ENCODE measurements at places on chromosomes 4 and X.

DNA sequence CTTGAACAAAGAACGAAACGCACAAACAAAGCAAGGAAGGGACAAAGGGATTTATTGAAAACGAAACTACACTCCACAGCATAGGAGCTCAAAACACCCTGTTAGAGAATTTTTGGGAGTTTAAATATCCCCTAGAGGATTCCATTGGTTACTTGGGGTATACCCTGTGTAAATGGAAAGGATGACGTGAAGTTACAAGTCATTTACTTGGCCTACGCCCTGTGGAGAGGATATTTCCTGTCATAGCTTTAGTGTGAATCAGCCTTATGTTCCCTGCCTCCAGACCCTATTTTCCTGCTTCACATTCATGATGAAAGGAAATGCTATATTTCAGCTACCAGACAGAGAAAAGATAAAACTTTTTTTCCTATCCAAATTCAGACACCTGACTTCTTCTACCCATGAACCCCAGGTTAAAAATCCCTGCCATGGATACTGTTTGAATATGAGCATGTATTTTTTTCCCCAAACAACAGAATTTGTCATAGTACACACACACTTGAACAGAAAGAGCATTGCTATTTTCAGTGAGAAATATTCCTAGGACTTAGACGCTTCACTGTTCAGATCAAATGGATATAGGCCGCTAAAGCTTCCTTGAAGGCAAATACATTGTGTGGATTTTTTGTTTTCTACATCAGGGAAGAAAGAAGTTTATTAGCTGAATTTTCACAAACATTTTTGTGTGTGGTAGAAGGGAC is 20.4 kb downstream of the PIN4 start:
- DNase-seq = no peak

- DNase-seq = no peak
Measured at GRCh38 chr4:90118527-90119195, 8.5 kb upstream of the CCSER1 start.

DNA sequence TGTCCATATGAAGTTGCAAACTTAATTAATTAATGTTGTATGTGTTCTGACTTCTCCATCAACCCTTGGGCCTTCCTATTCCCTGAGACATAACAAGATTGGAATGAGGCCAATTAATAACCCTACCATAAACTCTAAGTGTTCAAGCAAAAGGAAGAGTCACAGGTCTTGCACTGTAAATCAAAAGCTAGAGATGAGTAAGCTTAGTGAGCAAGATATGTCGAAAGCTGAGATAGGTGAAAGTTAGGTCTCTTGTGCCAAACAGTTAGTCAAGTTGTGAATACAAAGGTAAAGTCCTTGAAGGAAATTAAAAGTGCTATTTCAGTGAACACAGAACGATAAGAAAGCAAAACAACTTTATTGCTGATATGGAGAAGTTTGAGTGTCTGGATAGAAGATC is 58.2 kb upstream of the GPRIN3 start:
- no peak for DNase-seq

- no peak for DNase-seq
Measured at GRCh38 chr4:73139991-73140390, 70.5 kb upstream of the COX18 start.

- DNase-seq = no peak
Measured at GRCh38 chr4:107629318-107629717, 90.7 kb downstream of the PAPSS1 start.

DNA sequence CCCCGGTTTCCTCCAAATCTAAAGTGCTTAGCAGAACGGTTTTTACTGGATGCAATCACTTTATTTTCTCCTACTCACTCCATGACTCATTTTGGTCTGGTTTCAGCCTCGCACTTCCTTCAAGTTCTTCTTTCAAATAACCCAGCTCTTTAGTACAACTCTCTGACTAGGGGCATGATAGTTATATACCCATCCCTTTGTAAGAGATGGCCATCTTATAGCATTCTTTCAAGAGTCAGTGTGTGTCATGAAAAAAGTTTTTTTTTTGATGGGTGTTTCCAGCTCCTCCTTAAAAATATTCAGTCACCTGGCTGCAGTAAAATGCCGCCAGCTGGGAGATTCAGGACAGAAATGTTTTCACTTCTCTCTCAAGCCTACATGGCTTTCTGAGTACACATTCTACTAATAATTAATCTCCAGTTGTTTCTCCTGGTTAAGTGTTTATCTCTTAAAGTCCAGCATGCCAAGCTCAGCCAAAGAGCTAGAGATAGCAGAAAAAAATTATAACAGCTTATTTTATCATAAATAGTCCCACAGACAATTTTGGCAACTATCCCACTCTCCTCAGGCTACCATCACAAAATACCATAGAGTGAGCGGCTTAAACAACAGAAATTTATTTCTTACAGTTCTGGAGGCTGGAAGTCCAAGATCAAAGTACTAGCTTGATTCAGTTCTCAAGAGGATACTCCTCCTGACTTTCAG is 139.3 kb downstream of the GASK1B start:
- no peak for DNase-seq

DNA sequence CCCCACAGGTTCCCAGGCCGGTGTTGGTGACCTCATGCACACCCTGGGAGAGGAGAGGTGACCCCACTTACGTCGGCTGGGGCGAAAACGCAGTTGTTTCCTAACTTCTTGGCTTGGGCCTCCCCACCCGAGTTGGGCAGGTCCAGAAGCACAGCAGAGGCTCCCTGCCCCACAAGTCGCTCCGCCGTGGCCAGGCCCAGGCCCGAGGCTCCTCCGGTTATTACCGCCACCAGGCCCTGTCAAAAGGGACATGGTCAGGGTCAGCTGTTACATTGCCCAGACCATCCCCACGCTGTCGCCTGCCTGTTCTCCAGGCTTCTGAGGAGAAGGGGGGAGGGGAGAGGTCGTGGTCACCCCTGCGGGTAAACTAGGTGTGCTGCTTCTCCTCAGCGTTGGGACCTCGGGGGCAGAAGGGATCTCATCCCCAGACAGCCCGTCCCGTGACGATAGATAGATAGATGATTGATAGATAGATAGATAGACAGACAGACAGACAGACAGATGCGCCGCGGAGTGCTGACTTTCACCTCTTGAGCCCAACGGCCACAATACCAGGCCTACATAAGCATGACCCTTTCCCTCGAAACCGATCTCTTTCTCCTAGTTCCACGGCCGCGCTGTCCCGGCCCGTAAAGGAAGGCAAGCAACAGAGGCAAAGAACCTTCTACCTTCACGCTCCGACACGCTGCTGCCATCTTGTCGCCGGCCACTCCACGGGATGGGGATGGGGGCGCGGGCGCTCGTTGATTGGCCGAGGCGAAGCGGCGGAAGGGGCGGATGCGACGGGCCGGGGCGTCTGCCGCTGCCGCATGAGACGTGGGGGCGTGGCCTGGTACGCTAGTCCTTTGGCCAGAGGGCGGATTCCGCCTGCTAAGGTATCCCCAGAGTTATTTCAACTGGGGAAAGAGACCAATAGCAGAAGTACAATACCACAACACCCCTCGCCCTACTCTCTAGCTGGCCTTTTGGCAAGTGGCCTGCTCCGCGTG is at the start of gene HSD17B10:
HSD17B10 (minus strand) TSS at position 720 of the 989 bp plus-strand sequence; CDS start at position 695, 25 bp downstream.
- peak; percentile 62 for DNase-seq

DNA sequence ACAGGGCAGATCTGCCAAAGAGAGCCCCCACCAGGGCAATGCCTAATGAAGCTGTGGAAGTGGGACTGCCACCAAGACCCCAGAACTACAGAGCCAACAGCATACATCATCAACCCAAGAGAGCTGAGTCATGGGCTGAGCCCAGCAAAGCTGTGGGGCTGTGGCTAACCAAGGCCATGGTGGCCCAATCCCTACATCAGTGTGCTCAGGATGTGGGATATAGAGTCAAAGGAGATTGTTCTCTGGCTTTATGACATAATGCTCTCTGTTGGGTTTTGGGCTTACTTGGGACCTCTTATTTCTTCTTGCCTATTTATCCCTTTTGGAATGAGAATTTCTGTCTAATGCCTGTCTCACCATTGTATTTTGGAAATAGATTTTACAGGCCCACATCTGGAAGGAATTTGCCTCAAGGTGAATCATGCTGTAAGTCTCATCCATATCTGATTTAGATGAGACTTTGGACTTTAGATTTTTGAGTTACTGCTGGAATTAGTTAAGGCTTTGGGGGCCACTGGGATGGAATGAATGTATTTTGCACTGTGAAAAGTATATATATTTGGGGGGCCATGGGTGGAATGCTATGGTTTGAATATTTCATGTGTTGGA is 5.4 kb upstream of the PRDM5 start:
- DNase-seq = no peak

DNA sequence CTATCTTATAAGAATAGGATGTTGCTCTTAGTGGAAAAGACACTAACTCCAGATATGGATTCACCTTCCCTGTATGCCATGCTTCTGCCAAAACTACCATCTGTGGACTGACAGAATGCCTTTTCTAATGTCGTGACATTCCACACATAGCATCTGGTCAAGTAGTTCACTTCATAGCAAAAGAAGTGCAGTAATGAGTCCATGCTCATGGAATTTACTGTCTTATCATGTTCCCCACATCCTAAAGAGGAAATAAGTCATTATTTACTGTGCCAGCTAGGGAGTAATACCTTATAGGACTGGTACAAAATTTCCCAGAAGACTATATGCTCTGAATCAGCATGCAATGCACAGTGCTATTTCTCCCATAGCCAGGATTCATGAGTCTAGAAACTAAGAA is 562.4 kb downstream of the TLL1 start:
- no peak for DNase-seq

DNA sequence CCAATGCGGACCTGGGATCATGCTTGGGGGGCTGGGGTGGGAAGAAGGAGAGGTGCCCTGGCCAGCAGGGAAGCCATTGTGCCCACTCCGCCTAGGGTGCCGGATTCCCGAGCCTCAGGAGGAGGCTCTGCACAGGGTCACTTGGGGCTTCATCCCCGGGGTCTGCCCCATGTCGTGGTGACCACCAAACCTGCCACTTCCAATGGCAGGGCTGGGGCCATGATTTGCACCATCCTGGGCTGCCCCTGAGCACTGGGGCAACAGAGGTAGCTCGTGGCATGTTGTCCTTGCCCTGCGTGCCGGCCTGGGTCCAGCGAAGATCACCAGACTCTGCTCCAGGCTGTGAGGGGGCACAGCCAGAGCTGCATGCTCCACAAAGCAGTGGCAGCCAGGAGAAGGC is 71.4 kb upstream of the DCAF12L2 start:
- DNase-seq = no peak

DNA sequence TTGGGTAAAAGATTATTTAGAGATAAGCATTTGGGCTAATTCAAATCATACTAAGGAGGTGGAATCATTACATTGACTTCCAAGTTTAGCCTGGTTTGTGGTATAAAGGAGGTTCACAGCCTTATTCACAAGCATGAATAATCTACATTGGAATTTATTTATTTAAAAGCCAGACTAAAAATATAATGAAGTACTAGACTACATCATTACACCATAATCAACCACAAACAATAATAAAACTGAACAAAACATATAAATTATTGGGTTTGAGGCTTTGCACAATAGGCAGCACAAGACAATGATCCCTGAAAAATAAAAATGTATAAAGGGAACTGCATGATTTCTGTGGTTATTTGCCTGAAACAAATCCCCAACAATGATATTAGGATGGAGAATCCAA is 314.0 kb downstream of the GBA3 start:
- DNase-seq = no peak

GRCh38 chr4:66949419-66949818 is 595.9 kb downstream of the CENPC start:
- no peak for DNase-seq

DNA sequence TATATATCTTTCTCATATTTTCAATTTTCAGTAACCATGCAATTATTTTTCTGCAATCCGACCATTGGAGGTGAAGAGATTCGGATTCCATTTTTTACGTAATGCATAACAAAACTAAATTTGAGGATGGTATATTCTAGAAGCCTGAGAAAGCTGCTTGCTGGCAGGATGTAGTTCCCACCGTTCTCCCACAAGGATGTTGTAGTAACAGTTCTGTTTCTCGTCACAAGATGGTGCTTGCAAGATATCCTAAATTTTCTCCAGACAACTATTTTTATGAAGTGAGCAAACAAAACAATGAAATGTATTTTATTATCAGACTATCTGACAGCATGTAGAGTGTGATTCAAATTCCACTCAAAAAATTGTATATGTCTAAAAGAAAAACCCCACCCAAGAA is 10.7 kb downstream of the PWWP3B start:
- no peak for DNase-seq

- no peak for DNase-seq
Measured at GRCh38 chrX:19624739-19625138, 109.4 kb upstream of the MAP3K15 start.

- no peak for DNase-seq
Measured at GRCh38 chrX:153726286-153727122, 1.8 kb downstream of the ABCD1 start.

DNA sequence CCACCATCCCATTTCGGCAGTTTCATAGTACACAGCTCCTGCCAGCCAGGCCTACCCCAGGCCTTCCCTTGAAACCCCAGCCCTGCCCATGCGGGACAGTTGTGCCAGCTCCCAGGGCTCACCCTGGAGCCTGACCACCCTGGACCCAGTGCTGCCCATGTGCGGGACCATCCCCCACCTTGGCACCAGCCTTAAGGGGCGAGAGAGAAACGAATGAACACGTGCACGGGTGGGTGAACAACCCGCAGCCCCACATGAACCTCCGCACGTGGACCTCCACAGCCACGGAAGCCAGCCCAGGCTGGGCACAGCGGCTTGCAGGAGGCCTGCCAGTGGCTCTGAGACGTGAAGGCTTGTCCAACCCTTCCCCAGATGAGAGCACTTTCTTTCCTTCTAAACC is 76.0 kb upstream of the MXD4 start:
- no peak for DNase-seq

- no peak for DNase-seq
Measured at GRCh38 chr4:14188214-14188613, 560.7 kb upstream of the BOD1L1 start.

DNA sequence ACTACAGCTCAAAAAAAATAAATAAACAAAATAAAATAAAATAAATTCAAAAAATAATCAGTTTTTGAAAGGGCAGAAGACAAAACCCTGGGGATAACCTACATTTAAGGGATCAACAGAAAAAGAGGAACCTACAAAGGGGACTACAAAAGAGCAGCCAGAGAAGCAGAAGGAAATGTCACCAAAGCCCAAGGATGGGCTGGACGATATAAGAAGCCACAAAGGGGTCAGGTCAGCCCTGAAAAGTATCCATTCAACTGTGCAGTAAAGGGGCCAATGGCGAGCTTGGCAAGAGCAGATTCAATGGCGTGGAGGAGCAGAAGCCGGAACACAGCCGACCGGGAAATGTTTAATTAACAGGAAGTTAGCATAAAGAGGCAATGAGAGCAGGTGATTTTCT is 16.9 kb downstream of the ACOT9 start:
- DNase-seq = no peak

- no peak for DNase-seq
Measured at GRCh38 chrX:11446336-11446735, 153.1 kb downstream of the AMELX start.

Measured in stimulated activated CD4-positive, alpha-beta T cell treated with anti-CD3 and anti-CD28 coated beads, Interleukin-1b, Interleukin-23, amount 100 ng/mL, for 1 hour (primary cell).